NT2/D1 (cell line): ENCODE measurements at places on chromosomes 12 and 14.
A peak's percentile ranks its signal among the peaks of the same experiment; 100 is the strongest.

- DNase-seq: no peak
Observed at GRCh38 chr14:61484031-61484430, 162.7 kb downstream of the PRKCH start.

DNA sequence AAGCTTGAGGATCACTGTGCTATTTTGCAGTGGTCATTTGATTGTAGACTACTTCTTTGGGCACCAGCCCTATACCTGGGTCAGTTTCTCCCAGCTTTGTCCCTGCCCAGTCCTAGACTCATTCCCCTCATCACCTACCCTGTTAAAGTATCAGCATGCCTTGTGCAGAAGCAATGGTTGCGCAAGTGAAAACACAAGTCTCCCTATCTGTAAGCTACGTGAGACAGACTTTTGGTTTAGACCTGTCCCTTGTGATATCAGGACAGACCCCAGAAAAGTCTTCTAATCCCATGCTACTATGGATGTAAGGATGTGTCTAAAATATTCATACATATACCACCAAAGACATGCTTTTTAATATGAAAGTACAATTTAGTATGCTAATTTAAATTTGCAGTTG, 88.8 kb upstream of the ATP2B1 start:
- DNase-seq: no peak

- DNase-seq: peak; percentile 38
Observed at GRCh38 chr14:68924186-68925158, 54.6 kb downstream of the ACTN1 start.

DNA sequence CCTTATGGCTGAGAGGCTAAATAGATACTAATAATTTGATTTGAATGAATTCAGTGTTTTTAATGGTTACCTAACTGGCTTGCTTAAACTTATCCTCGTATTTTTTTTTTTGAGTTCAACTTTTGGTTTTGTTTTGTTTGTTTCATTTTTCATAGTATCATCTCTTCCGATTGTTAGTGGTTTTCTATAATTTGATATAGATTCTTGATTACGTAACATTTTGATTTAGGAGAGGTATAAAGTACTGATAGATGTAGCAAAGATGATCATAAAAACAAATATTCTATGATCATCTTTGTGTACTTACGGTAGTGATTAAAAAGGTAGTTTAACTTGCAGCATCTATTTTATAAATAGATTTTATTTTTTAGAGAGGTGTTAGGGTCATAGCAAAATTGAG, 93.0 kb downstream of the ALX1 start:
- DNase-seq: no peak

DNA sequence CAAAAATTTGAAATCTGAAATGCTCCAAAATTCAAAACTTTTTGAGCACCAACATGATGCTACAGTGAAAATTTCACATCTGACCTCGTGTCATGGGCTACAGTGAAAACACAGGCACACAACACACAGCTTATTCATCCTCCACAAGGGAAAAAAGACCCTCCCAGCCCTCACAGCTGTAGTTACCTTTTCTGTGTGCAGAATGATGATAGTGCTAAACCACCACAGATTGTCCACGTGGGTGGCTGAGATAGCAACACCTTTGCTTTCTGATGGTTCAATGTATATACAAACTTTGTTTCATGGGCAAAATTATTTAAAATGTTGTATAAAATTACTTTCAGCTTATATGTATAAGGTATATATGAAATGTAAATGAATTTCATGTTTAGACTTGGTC, 46.8 kb downstream of the FRS2 start:
- no peak for DNase-seq

- DNase-seq: no peak
Observed at GRCh38 chr12:5099591-5099990, 55.9 kb downstream of the KCNA5 start.

- no peak for DNase-seq
Observed at GRCh38 chr14:65751510-65751909, 339.0 kb downstream of the FUT8 start.

DNA sequence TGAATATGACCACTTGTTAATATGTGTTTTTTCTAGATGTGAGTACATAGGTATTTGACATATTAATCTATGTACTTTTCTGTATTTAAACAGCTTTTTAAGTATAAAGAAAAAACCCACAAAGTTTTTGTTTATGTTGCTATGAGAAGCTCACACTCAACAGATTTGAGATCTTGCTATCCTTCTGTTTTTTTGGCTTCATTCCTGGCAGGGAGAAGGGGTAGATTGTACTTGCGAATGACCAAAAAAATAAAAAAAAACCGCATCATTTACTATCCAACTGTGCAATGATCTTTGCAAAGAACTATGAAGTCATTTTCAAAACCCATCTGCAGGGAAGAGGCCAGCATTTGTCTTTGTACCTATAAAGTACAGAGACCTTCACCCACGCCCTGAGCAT, 28.4 kb upstream of the TBX5 start:
- DNase-seq: no peak

- DNase-seq: no peak
Observed at GRCh38 chr14:71539650-71540285, 392.5 kb upstream of the RGS6 start.

- peak; percentile 60 for DNase-seq
Observed at GRCh38 chr14:101707068-101707842, 54.3 kb upstream of the PPP2R5C start.

- no peak for DNase-seq
Observed at GRCh38 chr12:20280515-20280914, 87.8 kb upstream of the PDE3A start.

DNA sequence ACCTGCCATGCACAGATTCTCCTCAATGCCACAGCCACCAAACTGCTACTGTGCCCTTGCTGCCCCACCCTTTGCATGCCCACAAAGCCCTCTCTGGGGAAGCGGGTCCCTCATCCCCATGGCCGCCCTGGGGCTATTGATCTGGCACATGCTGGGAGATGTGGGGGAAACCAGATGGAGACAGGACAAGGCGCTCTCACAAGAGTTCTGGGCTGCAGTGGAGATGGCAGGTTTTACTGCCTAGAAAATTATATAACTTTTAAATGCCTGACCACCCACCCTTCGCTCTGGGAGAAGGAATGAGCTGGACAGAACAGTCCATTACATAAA, 10.6 kb upstream of the PIP4K2C start:
- DNase-seq: no peak

GRCh38 chr14:23159532-23159931, 23.9 kb downstream of the SLC7A8 start:
- no peak for DNase-seq

- peak; percentile 46 for DNase-seq
Observed at GRCh38 chr12:69284131-69284530, 44.8 kb downstream of the CPSF6 start.

- no peak for DNase-seq
Observed at GRCh38 chr14:95483309-95484165, 32.9 kb downstream of the SYNE3 start.

GRCh38 chr12:22377731-22378496, 43.4 kb upstream of the ST8SIA1 start:
- DNase-seq: no peak

GRCh38 chr14:50957296-50957695, 13.0 kb upstream of the PYGL start:
- DNase-seq: no peak

DNA sequence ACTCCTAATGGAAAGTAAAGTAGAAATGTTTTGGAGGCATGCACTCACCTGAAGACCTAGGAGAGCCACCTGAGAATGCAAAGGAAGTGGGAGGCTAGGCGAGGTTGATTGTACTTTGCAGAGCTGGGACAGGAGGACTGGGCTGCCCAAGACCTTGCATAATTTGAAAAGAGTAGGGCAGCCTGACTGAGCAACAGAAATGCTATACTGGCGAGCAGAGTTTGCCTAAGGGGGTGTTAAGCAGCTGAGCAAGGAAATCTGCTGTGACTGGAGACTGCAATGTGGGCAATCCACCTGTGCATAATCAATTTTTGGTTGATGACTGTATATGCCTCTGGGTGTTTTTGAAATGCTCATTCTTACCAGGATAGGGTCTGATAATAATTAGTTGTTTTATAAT, 834.1 kb downstream of the TRHDE start:
- no peak for DNase-seq

GRCh38 chr12:59113831-59114615, 193.7 kb upstream of the LRIG3 start:
- DNase-seq: peak; percentile 79

GRCh38 chr12:162467-163307, 51.3 kb downstream of the SLC6A12 start:
- DNase-seq: no peak

DNA sequence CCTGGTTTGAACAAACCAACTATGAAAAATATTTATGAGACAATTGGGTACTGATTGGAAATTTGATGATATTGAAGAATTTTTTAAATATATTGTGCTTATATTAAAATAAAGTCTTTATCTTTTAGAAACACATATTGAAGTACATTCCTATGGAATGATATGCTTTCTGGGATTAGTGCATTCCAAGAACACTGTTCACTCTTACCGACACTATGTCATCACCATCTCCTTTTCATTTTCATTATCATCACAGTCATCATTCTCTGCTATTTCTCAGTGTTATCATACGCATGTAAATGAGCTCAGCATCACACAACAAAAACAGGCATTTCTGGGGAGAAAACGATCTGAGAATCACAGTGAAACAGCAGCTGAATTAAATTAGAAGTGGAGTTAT, 513.3 kb upstream of the CCDC196 start:
- no peak for DNase-seq

DNA sequence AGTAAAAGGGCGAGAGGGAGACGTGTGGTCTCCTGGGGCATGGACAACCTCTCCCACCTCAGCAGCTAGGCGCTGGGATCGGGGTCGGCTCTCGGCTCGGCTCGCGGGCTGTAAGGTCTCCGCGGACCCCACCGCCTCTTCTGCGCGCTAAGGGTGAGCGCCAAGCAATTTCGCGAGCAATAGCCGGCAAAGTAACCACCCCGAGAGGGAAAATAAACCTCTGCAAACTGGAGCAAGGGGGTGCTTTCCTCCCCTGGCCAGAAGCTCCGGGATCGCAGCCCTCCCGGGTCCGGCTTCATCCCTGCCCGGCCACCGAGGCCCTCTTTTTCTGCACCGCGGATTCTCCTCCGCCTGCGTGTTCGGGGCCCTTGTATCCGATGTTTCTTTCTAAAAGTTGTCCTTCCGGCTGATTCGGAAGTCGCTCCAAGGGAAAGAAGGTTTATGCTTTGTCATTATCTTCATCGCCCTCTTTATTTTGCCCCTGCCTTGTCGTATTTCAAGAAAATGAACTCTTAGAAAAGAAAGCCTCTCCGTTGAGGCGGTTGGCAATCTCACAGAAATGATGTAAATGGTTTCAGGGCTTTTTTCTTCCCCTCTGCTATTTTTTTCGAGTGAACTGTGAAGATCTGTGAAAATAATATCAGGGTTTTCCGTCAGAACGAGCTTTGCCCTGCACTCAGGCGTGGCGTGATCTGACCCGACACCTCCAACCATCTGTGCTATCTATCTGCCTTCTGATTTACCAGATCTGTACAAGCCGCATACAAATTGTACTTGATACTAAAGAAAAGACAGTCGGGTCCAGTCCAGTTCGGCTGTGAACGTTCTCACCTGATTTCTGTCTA, 1.7 kb upstream of the SIX6 start:
- no peak for DNase-seq

- DNase-seq: peak; percentile 79
Observed at GRCh38 chr12:100404769-100405407, 48.0 kb downstream of the SLC17A8 start.

DNA sequence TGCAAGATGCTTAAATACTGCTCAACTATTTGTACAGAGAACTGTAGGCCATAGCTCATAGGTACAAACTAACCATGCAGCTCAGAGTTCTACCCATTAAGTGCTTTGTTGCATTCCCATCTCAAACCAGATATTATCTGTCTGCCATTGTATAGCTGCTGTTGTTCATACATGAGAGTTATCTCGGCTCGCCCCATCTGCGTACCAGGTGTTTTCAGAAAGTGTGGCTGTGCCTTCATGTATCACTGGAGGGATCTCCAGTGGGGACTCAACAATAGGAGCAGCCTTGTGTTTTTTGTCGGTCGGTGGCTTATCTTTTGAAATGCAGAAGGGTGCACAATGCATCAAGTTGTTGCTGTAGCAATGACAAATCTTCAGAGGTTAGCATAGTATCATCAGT, 678.3 kb downstream of the RERGL start:
- no peak for DNase-seq

DNA sequence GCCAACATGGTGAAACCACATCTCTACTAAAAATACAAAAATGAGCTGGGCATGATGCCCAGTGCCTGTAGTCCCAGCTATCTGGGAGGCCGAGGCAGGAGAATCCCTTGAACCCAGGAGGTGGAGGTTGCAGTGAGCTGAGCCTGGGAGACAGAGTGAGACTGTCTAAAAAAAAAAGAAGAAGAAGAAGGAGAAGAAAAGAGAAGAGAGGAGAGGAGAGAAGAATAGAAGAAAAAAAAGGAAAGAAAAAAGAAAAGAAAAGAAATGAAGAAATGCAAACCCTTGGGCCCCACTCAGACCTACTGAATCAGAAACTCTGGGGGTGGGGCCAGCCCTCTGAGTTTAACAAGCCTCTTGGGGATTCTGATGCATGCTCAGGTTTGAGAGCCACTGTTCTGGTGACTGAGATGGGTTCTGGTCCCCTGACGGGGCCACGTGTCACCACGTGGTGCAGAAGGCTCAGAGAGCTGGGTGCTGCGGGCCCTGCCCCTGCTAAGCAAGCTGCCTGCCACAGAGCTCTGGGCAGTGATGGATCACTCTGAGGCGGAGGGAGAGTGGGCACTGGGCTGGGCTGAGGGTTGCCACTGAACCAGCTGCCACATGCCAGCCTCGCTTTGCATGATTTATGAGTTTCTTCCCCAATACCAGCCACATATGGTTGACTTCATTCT, 37.5 kb downstream of the ERH start:
- DNase-seq: no peak

DNA sequence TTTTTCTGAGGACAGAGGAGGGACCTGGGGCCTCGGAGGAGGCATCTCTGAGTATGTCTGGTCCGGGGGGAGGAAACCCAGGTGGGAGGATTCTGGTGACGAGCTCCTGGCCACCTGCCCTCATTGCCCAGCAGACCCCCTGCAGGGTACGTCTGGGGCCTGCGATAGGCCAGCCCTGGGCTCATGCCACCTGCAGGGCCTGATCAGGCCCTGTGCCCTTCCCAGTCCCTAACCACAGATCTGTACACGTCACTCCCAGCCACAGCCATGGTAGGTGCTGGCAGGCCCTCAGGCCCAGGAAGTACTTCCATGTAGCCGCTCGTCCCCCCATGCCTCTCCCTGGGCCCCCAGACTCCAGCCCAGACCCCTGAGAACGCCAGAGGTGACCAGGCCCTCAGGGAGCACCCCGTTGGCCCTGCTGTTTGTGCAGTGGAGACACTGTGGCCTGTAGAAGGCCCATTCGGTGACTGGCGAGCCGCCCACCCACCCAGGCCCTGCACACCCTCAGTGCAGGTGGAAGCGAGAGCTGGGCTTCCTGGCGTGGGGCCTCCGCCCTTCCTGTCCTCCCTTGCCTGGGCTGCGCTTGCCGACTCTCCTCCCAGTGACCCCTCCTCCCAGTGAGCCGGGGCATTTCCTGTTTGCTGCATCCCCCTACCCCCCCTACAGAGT, 5.7 kb downstream of the INF2 start:
- no peak for DNase-seq

GRCh38 chr12:26906704-26907103, 31.1 kb downstream of the INTS13 start:
- DNase-seq: no peak

- DNase-seq: no peak
Observed at GRCh38 chr12:53235164-53235563, 3.2 kb upstream of the RARG start.
